Hematopoietic multipotent progenitor cell treated with erythropoietin and hydrocortisone succinate and interleukin-3 and kit ligand, for 17 days (in vitro differentiated cells): ENCODE measurements at places on chromosomes 4 and X.
A peak's percentile ranks its signal among the peaks of the same experiment; 100 is the strongest.

GRCh38 chr4:48755281-48755680 lies 24.8 kb downstream of the FRYL start:
- no peak for DNase-seq

DNA sequence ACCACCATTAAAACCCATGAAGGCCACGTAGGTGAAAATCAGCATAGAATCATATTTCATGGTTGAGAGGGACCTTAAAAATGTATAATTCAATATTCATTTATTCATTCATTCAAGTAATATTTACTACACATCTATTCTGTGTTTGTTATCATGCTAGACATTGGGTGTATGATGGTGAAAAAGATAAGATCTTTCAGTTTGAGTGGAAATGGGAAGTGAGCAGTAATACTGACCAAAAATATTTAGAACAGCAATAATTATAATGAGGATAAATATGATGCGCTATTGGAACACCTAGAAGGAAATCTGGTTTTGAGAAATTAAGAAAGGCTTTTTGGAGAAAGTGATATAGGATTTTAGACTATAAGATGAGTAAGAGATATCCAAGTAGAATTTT lies 28.0 kb downstream of the DKK2 start:
- no peak for DNase-seq

GRCh38 chrX:131588995-131589394 lies 45.1 kb downstream of the OR13H1 start:
- DNase-seq, result no peak

DNA sequence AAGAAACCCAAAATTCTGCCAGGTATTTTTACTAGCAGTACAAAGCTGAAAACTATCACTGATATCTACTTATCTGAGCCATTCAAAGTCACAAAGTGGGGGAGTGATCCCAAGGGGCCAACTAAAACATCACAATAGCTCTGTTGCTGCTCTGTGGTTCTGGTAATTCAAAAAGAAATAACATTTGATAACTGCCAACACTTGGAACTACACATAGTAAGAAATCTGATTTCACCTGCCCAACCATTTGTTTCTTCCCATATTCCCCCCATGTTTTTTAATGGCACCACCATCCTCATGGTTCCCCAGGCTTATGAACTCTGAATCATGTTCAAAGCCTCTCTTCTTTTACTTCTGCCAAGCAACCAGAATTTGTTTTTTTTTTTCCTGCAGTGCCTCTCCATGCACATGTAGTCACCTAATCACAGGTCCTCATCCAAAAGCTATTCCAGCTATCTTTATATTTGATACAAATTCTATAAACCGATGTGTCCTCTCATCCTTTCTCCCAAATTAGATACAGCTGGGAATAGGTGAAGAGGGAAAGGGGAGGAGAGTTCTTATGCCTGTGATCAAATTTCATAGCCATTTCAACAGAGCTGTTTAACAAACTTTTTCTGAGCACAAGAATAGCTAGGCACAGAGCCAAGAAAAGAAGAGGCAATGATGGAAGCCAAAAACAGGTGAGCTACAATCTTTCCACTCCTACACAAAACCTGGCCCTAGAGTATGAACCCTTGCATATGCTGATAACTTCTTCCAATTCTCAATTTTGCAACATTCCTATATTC lies 7.7 kb downstream of the AMMECR1 start:
- no peak for DNase-seq

DNA sequence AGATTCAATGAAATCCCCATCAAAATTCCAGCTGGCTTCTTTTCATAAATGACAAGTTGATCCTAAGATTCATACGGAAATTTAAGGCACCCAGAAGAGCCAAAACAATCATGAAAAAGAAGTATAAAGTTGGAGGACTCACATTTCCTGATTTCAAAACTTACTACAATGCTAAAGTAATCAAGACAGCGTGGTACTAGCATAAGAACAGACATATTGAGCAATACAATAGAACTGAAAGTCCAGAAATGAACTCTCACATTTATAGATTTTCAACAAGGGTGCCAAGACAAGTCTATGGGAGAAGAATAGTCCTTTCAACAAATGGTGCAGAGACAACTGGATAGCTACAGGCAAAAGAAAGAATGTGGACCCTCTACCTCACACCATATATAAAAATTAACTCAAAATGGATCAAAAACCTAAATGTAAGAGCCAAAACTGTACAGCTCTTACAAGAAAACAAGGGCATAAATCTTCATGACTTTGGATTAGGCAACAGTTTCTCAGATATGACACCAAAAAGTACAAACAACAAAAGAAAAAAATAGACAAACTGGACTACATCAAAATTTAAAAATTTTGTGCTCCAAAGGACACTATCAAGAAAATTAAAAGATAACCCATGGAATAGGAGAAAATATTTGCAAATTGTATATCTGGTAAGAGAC lies 28.5 kb downstream of the SASH3 start:
- DNase-seq, result no peak

- no peak for DNase-seq
Observed at GRCh38 chr4:168928346-168928745, 81.7 kb downstream of the CBR4 start.

- DNase-seq, result no peak
Observed at GRCh38 chr4:88014386-88014905, 7.0 kb downstream of the PKD2 start.

DNA sequence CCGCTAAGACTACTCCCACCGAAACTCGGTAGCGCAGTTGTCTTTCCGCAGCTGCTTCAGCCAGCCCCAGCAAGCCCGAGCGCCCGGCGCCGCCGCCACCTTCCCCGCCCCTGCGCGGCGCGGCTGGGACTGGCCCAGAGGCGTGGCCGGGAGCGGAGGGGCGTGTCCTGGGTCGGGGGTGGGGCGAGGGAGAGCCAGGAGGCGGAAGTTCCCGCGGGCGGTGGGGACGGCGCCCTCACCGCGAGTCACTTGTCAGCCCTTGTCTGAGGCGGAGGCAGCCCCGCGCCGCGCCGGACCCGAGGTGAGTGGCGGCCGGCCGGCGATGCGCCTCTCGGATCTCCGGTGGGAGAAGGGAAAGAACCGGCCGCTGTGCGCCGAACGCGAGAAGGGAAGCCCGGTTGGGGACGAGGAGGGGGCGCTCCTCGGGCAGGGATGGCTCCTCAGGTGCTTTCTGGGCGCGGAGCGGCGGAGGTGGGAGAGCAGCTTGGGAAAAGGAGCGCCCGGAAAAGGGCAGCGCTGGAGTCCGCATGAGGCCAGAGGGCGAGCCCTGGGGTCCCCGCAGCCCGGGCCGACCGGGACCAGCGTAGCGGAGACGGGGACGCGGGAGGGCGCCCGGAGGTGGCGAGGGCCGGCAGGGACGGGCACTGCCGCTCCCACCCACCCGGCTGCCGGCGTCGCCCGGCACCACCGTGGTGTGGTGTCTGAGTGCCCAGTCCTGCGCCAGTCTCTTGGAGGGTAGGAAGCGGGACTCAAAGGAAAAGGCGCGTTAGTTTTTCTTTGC lies at the start of gene PDLIM5:
TSS of gene PDLIM5 (plus strand) at position 248 of the 781 bp plus-strand sequence. CDS start 3,347 bp downstream, outside the sequence.
- DNase-seq, result peak; percentile 76

DNA sequence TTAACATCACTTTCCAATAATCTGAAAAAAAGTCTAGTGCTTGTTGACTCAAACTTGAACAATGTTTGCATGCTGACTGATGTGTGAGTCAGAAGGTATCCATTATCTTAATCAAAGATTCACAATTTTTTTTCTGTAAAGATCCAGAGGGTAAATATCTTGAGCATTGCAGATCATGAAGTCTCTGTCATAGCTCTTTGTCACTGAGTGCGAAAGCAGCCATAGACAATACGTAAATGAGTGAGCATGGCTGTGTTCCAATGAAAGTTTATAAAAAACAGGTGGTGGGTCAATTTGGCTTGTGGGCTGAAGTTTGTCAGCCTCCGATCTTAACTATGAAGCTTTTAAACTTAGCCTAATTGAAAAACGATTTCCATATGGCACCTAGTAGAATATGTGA lies 37.7 kb downstream of the NHS start:
- no peak for DNase-seq

DNA sequence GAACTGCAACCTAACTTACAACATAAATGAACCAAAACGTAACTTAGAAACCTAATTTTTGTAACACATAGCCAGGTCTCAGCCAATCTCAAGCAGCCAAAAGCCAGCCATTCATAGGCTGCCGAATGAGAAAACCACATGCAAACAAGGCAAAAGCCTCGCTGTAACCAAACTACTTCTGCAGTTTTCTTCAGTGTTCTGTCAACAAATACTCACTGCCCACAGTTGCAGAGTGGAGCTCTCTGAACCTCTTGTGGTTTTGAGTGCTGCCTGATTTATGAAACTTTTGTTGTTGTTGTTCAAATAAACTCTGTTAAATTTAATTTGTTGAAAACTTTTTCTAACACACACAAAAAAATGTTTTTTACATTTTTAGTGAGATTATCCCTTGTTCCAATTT lies 251.2 kb downstream of the PAPSS1 start:
- DNase-seq, result no peak

DNA sequence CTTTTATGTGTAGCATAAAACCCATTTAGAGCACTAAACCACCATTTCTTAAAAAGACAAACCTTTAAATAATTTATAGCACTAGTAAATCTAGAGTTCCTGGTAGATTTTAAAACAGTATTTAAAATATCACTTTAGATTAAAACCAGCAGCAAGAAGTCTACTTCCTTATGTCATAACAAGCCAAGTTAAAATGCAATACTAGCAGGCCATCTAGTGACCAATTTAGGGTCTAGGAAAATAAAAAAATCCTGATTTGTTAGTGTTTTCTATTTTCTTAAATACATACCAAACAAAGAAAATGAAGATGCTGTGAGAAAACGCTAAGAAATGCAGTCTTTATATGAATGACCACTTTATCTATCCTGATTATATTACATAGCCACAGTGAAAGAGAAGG lies 53.9 kb downstream of the PAPSS1 start:
- no peak for DNase-seq

DNA sequence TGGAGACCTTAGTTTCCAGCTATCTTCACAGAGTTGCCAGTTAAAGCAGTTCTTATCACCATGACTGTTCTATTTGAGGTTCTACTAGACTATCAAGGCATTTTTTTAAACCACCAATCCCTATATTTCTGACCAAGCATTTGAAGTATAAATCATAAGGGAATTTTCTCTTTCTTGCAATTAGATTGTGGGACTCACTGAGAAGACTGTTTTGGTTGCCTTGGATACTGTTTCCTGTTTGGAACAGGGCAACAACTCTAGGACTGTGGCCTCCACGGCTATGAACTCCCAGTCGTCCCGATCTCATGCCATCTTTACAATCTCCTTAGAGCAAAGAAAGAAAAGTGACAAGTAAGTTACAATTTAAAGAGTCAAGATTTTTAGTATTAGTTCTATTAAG lies 11.8 kb downstream of the KIF4A start:
- DNase-seq, result no peak

- DNase-seq, result no peak
Observed at GRCh38 chr4:48153791-48154550, 19.9 kb upstream of the TXK start.

- no peak for DNase-seq
Observed at GRCh38 chr4:38921151-38921550, 53.5 kb downstream of the FAM114A1 start.

- no peak for DNase-seq
Observed at GRCh38 chr4:90982813-90983212, 855.6 kb downstream of the CCSER1 start.

DNA sequence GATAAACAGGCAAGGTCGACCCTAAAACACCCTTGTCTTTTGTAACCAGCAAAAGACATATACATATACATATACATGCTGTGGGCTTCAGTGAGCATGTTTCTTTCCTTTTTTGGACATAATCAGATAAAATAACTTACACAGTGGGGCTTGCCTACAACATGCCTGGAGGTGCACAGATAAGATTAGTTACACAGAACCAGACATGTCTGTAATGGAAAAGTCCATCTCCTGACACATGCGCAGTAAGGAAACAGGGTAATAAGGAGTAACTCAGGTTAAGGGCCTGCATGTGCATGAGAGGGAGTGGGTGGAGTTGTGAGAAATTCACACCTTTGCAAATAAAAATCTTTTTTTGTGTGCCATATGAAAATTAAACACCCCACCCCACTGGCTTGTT lies 3.4 kb downstream of the UGT2A1 start:
- DNase-seq, result no peak

DNA sequence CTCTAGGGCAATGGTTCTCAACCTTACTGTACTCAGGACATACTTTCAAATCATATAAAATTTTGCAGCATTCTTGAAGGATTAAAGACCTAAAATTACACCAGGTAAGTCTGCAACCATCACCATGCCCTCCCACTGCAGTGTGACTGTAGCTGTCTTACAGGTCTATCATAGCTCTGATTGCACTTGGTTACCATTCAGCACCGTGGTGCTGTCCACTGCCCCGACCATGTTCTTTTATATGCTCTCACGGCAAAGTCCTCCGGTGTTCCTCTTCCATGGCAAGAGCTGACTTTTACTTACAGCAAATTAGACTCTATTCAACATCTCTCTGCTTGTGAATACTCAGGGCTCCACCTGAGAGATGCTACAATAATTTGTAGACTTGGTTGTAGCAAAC lies 11.5 kb downstream of the CRMP1 start:
- DNase-seq, result no peak

- DNase-seq, result no peak
Observed at GRCh38 chr4:171024720-171025303, 788.4 kb upstream of the GALNTL6 start.

DNA sequence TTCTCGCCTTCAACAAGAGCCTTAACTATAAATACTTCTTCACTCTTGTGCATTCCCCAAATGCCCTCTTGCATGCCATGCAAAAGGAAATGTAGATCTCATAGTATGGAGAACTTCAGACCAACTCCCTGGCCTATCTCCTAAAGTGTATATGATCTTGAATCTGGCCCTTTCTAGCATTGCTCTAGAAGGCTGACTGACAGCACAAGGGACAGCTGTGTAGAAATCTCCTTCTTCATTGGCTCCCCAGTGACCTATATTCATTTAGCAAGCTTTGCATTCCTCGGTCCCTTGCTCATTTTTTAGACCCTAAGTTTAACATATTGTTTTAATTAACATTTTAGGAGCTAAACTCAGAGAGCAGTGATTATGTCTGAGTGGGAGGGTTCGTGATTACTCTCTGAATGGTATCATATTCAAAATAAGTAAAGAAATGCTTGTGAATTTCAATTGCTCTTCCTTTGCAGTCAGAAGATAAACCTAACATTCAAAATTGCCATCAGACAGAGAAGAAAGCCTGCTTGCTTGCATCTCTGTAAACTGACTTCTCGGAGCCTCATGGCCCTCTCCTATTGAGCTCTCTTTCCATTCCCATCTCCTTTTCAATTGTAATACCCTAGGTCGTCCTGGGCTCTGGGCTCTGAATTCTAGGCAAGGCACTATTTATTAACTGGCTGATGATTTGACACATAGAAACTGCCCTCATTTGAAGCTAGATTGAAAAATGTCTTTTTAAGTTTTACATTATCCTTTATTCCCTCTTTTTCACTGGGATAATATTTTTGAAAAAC lies 120.3 kb upstream of the PRKG2 start:
- DNase-seq, result no peak

- no peak for DNase-seq
Observed at GRCh38 chr4:21856754-21857153, 91.8 kb downstream of the KCNIP4 start.

- no peak for DNase-seq
Observed at GRCh38 chrX:29652484-29652883, 562.9 kb upstream of the MAGEB2 start.

GRCh38 chr4:22743290-22743689 lies 50.6 kb downstream of the GBA3 start:
- DNase-seq, result no peak
